ENCODE measurements at places on chromosomes 4 and X.

- no peak for DNase-seq
These were observed 2.2 kb downstream of the PDE5A start for GRCh38 chr4:119626420-119626819.

DNA sequence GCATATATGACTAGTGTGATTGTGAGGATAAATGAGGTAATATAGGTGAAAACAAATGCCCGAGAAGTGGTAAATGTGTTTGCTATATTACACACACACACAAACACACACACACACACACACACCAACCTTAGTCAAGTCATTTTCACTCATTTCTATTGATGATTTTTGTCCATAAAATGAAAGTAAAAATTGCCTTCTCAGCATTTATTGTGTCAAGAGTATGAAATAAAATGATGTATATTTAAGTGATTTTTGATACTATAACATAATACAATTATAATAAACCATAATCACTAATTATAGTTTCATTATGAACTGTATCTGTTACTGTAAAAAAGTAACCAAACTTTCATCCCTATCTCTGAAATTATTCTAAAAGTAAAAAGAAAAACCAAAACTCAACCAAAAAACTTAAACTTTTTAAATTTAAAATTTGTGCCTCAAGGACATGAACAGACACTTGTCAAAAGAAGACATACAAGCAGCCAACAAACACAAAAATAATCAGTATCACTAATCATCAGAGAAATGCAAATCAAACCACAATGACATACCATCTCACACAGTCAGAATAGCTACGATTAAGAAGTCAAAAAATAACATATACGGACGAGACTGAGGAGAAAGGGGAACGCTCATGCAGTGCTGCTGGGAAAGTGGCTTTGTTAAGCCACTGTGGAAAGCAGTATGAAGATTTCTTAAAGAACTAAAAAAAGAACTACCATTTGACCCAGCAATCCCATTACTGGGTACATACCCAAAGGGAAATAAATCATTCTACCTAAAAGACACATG lies 601.0 kb downstream of the TMA16 start:
- no peak for DNase-seq

GRCh38 chr4:105092768-105093167 lies 53.9 kb upstream of the TET2 start:
- no peak for DNase-seq

DNA sequence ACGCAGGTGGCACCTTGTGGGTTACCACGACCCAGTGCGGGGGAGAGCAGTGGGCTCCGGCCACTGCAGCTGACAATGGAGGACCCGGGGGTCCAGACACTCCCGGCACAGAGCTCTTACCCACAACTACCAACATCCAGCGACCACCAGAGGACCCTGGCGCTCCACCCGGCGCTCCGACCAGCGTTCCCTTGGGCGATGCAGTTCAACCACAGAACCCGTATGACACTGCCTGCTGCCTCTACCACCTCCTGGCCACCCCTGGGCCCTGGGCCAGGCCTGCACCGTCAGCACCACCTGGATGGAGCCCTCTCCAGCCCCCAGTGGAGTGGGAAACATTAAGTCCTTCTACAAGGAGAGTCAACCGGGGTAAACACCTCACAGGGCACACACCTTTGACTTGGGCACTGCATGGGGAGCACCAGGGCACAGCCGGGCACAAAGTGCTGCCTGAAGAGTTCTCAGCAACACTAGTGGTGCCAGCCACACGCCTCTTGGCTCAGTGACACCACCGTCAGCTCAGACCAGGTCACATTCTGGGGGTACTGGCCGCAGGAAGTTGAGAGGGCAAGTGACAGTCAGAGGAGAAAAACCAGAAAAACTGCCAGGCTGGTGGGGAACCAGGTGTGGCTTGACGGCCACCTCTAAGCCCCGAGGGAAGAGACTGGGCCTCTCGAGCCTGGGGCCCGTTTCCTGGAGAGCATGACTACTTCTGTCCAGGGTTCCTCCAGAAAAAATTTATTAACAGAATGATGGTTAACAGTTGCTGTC lies 2.6 kb downstream of the CTBP1 start:
- no peak for DNase-seq

Measured in NCI-H524 (cell line).